ENCODE measurements at places on chromosomes 4 and X. TPM values are rescaled to one million over a fixed set of nuclear protein-coding genes. Genes with fewer than 3 reads are reported as not detected.

The MGARP gene
- 3.4 TPM for total RNA-seq

The TLR3 gene
- total RNA-seq = 7.9 TPM

The XAGE1B gene
- not detected for total RNA-seq

The TGIF2LX gene
- not detected for total RNA-seq

- no peak overlapping the region for H3K27ac ChIP-seq
- H3K36me3 ChIP-seq = peaks cover 9% of the 10 kb centered on the region
- H3K27me3 ChIP-seq = no peaks in the 10 kb centered on the region
- peaks cover 11% of the 10 kb centered on the region for H3K4me1 ChIP-seq
Measured at GRCh38 chr4:6699388-6699787, 5.7 kb downstream of the S100P start.

DNA sequence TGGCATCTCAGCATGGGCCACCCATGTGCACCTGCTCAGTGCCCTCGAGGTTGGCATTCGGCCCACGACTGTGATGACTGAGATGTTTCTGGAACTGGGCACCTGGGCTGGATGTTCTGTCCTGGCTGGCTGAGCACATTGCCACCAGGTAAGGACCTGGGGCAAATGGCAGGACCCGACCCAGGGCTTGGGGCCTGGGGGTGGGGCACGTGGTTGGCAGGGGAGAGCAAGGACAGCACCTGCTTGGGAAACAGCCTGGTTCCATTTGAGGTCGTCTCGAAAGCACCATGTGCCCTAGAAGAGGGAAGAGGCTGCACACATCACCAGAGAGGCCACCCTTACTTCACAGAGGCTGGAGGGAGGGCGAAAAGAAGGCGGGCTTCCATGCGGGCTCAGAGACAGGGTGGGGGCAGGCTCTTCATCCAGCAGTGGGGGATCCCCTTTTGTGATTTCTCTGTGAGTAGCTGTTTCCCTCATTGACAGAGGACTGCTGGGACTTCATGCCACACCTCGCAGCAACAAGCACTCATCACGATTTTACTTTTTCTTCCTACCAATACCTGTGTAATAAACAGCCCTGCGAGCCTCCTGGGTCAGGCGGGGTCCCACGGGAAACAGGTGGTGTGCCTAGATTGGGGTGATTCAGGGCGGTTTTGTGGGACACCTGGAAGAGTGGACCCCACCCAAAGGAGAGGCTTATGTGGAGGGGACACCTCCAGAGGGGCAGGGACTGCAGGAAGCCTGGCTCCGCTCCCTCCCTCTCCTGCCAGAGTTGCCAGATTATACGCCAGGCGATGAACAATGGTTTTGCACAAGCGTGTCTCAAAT lies 12.0 kb downstream of the TMEM187 start:
- H3K36me3 ChIP-seq = peaks cover 4% of the 10 kb centered on the region
- no peak overlapping the region for H3K4me3 ChIP-seq
- peaks cover 10% of the 10 kb centered on the region for H3K4me1 ChIP-seq
- H3K27me3 ChIP-seq = no peaks in the 10 kb centered on the region
- H3K27ac ChIP-seq = peak overlapping the region; percentile 32
